Esophagus squamous epithelium (tissue), 5 donors: ENCODE measurements at places on chromosomes 5 and 9.

DNA sequence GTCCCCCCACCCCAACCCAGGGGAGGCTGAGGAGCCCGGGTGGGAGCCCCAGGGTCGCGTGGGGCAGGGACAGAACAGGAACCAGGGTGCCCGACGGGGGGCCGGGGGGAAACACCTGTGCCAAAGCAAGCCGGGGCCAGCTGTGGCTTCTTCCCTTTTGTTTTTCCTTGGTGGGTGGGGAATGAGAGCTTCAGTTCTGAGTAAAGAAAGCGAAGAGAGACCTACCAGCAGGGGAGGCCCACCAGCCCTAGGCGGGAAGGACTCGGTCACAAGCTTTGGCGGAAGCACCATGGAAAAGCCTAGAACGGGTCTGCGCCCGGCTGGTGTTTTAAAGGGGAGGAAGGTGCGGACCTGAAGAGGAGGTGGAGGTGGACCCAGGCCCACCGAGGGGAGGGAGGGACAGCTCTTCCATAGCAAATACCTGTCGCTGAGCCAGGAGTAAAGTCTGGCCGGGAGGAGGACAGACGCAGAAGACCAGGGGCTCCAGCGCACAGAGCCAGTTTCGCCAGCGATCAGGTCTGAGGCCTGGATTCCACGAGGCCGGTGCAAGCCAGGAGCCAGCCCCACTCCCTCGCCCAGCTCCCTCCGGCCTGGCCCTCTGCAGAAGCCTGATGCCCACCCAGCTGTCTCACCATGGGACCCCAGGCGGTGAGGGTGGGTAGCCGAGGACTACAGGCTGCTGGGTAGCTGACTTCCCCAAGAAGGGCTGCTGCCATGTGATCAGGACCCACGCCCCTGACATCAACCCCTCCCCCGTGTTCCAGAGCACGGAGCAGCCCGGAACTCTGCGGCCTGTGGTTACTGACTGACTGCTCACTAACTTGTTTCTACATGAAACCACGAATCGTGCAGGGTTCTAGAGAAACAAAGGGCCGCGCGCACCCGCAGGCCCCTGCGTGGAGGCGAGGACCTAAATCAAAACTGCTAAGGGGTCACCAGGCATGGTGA is 849 bp upstream of the MGAT1 start:
- peak; percentile 76 for DNase-seq

GRCh38 chr5:149935431-149935901 is 9.1 kb downstream of the PDE6A start:
- no peak for DNase-seq

GRCh38 chr9:109329638-109330258 is 8.9 kb upstream of the EPB41L4B start:
- DNase-seq, result no peak

DNA sequence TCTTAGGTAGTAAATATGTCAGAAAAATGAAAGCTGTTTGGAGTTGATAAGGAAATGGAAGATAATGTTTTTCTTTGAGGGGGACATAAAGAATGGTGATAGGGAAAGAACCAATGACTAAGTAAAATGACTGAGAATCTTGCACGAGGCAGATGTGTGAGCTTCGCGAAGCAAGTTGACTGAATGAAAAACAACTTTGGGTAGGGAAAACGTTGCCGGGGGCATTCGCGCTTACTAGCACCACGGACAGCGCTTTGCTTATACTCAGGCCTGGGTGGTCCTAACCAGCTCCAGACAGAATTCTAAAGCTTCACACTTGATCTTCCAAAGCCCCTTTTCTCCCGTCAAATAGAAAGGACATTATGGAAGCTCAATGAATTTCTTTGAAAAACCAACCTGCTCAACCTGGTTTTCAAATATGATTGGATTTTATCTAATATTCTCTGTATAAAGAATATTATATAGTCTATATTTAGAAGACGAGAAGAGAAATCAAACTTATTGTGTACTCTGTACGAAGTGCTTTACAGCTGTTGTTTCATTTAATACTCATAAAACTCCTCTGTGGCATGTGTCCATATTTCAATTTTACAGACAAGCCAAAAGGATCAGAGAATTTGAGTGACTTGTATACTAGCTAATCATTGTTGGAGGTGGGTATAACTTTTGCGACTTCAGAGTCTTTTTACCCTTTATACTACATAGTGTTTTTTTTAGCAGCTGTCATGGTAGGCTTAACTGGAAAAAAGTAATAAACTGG is 1.9 kb upstream of the CDKN2B start:
- no peak for DNase-seq

DNA sequence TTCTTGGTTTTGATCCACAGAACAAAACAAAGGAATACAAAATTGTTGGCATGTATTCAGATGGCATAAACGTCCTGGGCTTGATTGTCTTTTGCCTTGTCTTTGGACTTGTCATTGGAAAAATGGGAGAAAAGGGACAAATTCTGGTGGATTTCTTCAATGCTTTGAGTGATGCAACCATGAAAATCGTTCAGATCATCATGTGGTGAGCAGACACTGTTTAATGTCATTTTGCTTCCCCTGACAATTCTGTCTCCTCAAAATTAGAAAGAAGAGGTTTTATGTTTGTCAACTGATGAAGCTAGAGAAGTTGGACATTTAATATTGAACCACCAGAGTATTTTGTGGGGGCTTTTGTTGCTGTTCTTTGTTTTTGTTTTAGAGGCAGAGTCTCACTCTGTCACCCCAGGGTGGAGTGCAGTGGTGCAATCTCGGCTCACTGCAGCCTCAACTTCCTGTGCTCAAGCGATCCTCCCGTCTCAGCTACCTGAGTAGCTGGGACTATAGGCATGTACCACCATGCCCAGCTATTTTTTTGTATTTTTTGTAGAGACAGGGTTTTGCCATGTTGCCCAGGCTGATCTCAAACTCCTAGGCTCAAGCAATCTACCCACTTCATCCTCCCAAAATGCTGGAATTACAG is 82.0 kb downstream of the SLC1A1 start:
- DNase-seq, result no peak

GRCh38 chr5:73592551-73592950 is 27.0 kb downstream of the UTP15 start:
- DNase-seq, result no peak
